ENCODE measurements at places on chromosomes 5 and 9.

DNA sequence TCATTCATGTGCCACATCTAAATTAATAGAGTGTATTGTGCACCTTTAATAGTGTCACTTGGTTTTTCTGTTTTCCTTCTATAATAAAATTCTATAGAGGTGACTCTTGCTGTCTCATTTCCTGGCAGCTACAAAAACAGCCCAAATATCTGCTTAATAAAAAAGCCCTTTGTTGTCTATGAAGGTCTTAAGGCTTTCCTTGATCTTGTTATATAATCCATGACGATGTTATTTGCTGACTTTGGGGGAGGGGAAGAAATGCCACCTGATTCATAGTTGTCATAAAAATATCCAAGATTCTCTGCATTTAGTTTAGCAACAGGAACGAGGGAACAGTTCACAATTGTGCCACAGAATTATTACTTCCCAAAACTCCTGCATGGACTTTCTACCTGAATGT lies 31.3 kb downstream of the CPEB4 start:
- DNase-seq, result no peak

DNA sequence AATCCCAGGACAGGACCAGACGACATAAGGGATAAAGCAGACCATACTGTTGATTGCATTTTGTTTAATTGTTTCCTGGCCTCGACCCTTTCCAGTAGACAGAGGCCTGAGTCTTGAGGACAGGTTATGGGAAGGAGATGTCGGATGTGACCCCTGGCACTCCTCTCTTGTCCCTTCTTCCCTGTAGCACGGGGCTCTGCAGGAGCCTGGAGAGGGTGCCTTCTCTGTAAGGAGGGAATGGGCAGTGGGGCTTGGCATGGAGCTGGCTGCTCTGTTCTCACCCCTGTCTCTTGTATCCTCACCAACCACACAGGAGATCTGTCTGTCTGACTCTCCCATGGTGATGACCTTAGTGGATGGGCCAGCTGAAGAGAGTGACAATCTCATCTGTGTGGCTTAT lies 40.1 kb upstream of the SLC2A8 start:
- no peak for DNase-seq

GRCh38 chr5:138425079-138425478 lies 13.8 kb upstream of the REEP2 start:
- no peak for DNase-seq

DNA sequence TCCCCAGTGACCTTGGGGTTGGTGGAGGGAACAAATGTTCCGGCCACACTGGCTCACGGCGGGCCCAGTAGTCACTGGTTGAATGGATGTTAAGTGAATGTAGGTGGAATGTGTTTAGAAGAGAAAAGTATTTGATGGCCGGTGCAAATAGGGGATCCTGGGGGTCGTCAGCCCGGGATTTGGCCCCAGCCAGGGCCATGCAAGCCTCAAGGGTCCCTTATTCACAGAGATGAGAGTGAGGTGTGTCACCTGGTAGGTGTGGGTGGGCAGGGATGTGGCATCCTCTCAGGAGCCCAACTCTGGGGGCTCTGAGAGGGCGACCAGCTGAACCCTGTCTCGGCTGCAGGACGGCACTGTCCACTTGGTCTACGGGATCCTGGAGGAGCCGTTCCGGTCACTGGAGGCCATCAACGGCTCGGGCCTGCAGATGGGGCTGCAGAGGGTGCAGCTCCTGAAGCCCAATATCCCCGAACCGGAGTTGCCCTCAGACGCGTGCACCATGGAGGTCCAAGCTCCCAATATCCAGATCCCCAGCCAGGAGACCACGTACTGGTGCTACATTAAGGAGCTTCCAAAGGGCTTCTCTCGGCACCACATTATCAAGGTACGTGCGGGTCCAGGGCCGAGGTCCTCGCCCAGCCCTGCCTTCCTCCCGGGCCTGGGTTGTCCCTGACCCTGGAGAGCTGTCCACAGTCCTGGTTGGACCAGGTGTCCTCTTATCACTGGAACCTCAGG lies 5.9 kb downstream of the DBH start:
- DNase-seq, result no peak

DNA sequence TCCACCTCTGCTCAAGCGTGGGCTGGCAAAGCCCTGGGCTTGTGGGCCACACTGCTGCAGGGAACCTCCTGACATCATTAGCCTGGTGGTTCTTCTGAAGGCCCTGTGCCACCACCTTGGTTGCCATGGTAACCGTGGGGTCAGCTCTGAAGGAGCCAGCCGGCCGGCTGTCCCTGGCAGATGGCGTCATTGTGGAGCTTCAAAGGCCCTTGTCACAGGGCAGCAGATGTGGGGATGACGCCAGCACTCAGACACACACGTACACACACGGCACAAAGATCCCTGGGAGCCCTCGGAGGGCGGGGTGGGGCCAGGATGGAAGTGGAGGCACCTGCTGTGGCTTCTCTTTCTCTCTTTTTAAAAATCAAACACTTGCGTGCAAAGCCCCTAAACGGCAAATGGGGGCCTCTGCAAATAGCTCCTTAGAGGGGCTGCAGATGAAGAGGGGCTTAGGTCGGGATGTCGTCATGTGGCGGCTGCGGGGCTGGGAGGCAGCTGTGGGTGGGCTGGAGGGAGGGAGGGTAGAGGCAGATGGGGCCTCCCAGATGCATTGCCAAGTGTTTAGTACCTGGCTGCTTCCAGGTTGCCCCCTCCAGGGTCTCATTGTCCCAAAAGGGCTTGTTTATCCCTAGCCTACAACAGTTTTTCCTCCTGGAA lies 19.5 kb upstream of the RPL26L1 start:
- DNase-seq, result no peak

DNA sequence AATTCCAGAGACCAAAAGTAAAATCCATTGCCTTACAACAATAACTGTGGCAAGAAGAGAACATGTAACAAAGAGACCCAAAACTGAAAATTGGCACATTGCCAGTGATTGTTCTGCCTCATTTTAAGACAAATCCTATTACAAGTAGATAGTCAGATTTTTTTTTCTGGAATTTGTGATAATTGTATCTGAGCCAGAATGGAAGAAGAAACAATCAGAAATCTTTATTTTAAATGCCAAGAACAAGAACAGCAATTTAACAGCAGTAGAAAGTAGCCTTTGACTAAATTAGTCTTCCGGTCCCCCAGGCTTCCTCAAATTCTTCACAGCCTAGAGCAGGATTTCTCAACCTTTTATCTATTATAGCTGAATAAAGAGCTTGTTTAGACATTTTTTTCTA lies 106.7 kb upstream of the PTPN3 start:
- DNase-seq, result no peak

DNA sequence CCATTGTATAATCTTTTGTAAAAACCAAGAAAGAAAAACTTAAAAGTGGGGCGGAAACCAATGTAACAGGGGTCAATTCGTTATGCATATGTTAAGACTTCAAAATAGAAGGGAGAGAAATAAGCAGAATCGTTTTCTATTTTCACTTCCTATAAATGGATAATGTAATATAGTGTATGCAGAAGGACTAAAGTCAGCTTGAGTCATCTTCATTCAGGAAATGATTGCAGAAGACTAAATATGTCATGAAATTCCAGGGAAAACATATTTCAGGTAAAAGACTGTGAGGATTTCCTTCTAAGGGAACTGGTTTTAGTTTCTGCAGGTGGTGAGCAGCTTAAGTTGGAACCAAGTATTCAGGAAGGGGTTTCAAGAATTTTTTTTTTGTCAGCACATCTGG lies 753.3 kb downstream of the IRX1 start:
- DNase-seq, result no peak

GRCh38 chr5:38307845-38308244 lies 49.5 kb downstream of the EGFLAM start:
- no peak for DNase-seq

- no peak for DNase-seq
Measured at GRCh38 chr5:170190436-170191134, 42.2 kb upstream of the C5orf58 start.

GRCh38 chr5:143824851-143825720 lies 13.1 kb downstream of the HMHB1 start:
- peak; percentile 82 for DNase-seq

- DNase-seq, result no peak
Measured at GRCh38 chr9:107161338-107161737, 121.7 kb upstream of the RAD23B start.

DNA sequence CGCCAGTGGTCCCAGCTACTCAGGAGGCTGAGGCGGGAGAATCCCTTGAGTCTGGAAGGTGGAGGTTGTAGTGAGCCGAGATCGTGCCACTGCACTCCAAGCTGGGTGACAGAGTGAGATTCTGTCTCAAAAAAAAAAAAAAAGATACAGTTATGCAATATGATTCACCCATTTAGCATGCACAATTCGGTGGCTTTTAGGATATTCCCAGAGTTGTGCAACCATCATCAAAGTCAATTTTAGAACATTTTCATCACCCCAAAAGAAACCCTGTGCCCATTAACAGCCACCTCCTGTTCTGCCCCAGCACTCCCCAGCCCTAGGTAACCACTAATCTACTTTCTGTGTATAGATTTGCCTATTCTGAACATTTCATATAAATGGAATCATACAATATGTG lies 4.3 kb upstream of the DHFR start:
- DNase-seq, result no peak

DNA sequence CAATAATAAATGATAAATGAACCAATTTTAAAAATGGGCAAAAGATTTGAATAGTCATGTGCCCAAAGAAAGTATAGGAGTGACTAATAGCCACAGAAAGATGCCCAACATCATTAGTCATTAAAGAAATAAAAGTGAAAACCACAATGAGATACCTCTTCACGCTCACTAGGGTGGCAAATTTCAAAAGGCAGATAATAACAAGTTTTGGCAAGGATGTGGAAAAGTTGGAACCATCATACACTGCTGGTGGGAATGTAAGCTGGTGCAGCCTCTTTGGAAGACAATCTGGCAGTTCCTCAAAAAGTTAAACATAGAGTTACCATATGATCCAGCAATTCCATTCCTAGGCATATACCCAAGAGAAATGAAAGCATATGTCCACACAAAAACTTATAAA lies 1819.8 kb downstream of the MAT2B start:
- DNase-seq, result no peak

- DNase-seq, result no peak
Measured at GRCh38 chr5:115778417-115778816, 38.0 kb downstream of the CDO1 start.
